ENCODE measurements at places on chromosomes 11 and 22.

DNA sequence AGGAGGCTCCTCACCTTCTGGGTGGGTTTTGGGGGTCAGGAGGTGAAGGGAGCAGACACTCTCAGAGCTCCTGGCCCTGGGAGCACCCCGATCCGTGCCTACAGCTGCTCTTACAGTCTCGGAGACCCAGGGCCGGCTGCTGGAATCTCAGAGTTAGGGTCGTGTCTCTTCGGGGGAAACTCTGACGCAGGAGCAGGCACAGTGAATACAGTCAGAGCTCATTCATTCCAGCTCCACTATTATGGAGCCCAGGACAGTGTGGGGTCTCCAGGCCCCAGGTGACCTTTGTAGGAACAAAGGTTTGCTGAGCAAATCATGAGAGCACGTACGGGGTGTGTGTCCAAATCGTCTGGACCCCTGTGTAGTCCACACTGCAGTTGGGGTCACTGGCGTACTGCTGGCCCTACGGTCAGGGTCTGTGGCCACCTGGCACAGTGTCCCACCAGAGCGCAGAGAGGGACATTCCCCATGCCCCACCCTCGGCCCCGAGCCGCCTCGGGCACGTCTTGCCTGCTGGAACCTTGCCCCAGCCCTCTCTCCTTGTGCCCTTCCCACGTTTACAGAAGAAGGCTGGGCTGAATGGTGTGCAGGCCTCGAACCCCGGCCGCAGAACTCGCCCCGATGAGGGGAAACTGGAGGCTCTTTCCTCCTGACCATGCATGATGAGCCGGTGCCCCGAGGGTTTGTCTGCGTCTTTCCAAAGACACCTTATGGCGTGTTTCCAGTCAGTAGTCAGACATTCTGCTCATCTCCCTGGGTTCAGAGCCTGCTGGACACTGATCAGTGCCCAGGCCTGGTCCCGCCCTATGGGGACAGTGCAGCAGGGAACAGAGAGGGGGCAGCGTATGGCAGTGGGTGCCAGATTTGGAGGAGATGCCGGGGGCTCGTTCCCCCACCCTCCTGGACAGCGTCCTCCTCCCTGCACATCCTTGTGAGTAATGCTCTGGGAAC lies 1166.6 kb downstream of the BRD1 start:
- no peak for DNase-seq

GRCh38 chr22:37525746-37526350 lies 6.6 kb upstream of the CARD10 start:
- DNase-seq: no peak

DNA sequence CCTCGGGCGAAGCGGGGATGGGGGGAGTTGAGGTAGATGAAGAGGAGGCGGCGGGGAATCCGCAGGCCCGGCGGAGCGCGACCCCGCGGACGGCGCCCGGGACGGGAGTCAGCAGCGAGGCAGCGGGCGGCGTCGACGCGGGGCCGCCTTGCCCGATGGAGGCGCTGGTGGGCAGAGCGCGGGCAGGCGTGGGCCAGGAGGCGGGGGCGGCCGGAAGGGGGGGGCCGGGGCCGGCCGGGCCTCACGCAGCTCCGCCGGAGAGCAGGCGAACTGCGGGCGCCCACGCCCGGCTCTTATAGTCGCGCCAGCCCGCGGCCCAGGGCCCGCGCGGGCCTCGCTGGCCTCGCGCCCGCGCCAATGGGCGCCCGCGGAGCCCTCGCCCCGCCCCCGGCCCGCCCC lies at the start of gene IGF2:
IGF2 (minus strand) TSS at position 267 of the 399 bp plus-strand sequence. CDS start 3,866 bp downstream, outside the sequence.
- no peak for DNase-seq

GRCh38 chr22:37020192-37020479 lies 594 bp downstream of the MPST start:
- DNase-seq: peak; percentile 43

GRCh38 chr11:67303835-67304411 lies 593 bp downstream of the SSH3 start:
- DNase-seq: peak; percentile 29

- no peak for DNase-seq
Measured at GRCh38 chr11:113894421-113894996, 10.1 kb upstream of the HTR3B start.

- peak; percentile 31 for DNase-seq
Measured at GRCh38 chr11:34976496-34977088, 60.2 kb downstream of the PDHX start.

Measured in Daoy (cell line).